ENCODE measurements at places on chromosomes 5 and 9.
A peak's percentile ranks its signal among the peaks of the same experiment; 100 is the strongest.

DNA sequence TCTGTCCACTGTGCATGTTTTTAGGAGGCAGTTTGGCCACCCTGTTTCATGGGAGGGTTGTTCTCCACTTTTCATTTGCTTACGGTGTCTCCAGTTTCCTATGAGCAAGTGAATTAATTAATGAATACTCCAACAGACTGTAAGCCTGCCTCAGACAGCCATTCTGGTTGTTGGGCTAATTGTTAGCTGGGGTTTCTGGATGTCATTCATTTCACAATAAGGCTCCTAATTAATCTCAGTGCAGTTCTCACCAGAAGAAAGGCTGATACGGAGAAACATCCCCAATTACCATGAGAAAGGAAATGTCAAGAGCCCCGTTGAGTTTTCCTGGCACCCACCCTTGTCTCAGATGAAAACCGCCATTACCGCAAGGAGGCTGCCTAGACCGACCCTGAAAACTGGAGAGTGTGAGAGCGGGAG, 75.8 kb downstream of the MAP1B start:
- H3K27ac ChIP-seq = peak overlapping the region; percentile 76
- no peaks in the 10 kb centered on the region for H3K27me3 ChIP-seq
- H3K4me1 ChIP-seq = peaks cover 35% of the 10 kb centered on the region
- H3K4me3 ChIP-seq = no peak overlapping the region

DNA sequence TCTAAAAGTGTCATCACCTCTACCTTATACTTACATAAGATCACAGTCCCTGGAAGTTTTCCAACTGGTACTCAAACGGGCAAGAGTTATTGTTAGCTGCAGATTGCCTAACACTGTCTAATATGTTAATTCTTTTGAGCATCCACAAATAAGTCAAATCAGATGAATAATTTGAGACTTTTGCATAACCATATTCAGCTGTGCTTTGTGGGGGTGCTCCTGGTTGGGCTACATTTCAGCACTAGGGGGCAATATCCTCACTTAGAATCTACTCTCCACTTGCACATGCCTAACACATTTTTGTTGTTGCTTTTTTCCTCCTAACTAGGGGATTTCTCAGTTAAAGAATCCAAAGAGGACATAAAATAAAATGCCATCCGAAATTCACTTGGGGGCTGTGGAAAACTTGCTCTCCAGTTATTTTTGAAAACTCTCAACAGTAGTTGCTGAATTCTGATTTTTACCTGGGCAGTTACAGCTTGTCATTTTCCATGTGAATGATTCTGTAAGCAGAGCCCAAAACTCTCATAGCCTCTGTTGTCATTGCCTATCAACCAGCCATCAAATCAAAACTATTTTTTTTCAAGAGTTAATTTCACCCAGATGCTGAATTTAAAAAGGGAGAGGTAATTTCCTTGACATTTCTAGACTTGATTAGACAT, 71.5 kb downstream of the TRIM36 start:
- no peaks in the 10 kb centered on the region for H3K36me3 ChIP-seq
- H3K27ac ChIP-seq = no peak overlapping the region
- no peak for DNase-seq
- H3K4me3 ChIP-seq = no peak overlapping the region

DNA sequence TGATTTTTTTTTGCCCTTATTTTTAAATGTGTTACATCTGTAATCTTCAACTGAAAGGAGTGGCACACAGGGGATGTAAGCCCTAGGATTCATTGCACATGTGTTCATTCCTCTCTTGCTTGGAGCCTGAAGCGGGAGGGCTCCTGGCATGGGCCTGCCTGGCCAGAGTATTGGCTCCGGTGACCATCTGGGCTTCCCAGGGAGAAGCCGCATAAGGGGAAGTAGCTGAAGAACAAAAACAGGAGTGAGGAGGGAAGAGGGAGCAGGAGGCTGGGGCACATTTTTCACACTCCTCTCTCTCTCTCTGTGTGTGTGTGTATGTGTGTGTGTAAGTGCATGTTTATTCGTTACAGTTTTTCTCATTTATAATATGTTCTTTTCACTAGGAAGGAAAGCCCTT, 269.9 kb downstream of the PRR16 start:
- no peaks in the 10 kb centered on the region for H3K36me3 ChIP-seq
- no peaks in the 10 kb centered on the region for H3K4me1 ChIP-seq
- no peak overlapping the region for H3K27ac ChIP-seq
- no peak overlapping the region for H3K4me3 ChIP-seq
- no peaks in the 10 kb centered on the region for H3K27me3 ChIP-seq

- H3K36me3 ChIP-seq = no peaks in the 10 kb centered on the region
- no peaks in the 10 kb centered on the region for H3K27me3 ChIP-seq
- no peak overlapping the region for H3K27ac ChIP-seq
Observed at GRCh38 chr5:172141949-172142319, 46.1 kb downstream of the STK10 start.

GRCh38 chr5:107680799-107681198, 10.1 kb upstream of the EFNA5 start:
- no peak for DNase-seq
- H3K4me1 ChIP-seq = no peaks in the 10 kb centered on the region
- H3K4me3 ChIP-seq = no peak overlapping the region
- H3K36me3 ChIP-seq = no peaks in the 10 kb centered on the region
- no peak overlapping the region for H3K27ac ChIP-seq
